Omental fat pad (tissue), 4 donors: ENCODE measurements at places on chromosomes 16 and 17.

DNA sequence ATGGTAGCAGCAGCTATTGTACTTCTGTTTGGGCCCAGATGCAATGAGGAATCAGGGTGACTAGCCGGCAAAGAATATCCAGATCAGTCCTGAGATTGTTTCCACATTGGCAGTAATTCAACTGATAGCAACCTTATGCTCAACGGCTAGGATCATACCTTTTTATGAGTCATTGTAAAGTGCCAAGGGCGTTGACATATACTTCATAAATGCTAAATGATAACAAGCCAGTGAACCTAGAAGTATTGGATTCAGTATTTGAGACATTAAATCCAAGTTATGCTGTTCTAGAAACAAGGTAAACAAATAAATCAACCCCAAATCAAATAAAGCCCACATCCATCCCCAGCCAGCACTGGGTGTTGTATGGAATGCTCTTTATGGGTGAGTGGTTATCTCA lies 207.1 kb upstream of the ZFHX3 start:
- no peak for DNase-seq

DNA sequence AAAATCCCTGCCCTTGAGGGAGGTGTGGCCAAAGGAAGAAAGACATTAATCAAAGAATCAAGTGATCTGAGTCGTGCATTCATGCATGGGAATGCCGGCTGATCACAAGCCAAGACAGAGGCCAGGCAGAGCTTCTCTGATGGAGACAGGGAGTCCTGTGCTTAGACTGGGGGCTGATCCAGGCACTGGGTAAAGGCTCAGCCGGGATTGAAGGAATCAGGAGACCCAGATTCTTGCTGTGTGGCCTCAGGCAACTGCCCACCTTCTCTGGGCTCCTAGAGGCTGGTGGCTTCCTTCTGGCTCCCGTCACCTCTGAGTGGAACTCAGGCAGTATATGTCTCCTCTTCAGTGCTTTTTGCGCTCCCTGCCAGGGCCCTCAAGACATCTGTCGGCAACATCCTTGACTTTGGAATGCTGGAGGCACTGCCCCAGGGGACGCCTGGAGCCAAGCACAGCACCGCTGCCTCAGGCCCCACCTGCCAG lies 17.7 kb downstream of the RAI1 start:
- no peak for DNase-seq

- no peak for DNase-seq
These were observed 292.6 kb upstream of the IRX3 start for GRCh38 chr16:54579106-54579728.

GRCh38 chr16:51306886-51307595 lies 156.0 kb upstream of the SALL1 start:
- no peak for DNase-seq

DNA sequence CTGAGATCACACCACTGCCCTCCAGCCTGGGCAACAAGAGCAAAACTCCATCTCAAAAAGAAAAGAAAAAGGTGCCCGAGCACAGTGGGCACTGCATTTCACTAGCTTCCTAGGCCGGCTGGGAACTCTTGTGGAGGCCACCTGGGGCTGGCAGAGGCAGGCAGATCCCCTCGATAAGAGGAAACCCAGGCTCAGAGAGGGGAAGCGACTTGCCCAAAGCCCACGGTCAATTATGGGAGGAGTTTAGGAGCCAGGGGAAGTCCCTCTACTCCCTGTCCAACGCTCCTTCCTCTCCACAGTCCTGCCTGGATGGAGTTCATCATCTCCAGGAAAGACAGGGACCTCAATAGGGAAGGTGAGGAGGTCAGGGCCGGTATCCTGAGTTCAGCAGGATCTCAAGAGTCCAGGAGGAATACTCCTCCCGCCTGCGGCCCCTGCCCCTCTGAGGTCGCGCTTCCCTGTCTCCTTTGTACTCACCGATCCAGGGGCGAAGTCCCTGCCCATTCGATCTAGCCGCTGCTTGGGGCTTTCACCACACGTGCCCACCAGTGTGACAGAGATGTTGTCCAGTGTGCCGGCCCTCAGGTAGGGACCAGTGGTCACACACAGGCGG lies 841 bp downstream of the ALOXE3 start:
- no peak for DNase-seq

DNA sequence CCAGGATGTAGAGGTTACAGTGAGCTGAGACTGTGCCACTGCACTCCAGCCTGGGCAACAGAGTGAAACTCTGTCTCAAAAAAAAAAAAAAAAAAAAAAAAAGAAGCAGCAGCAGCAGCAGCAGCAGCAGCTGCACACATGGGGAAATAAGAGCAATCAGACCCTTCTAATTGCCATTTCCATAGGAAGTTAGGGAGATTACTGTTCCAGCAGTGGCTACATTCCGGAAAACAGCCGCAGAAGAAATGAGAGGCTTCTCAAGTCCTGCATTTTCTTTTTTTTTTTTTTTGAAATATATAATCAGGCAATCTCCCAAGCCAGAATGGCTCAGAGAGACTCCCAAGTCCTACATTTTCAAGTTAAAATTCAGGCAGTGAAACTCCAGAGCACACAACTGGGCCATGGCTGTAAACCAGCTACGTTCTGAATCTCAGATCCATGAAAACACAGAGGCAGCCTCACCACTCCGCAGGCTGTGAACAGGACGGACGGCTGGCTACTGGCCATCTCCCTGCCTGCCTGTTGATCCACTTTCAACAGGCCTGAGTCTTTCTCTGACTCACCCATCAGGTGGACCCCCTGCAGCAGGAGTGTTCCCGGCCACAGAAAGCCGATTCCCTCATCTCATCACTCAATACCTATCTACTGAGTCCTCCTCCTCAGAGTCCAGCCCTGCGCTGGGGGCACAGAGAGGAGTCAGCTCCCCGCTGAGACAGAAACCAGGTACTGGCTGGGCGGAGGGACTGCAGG lies 15.0 kb downstream of the TRPV1 start:
- DNase-seq = no peak

- DNase-seq = peak; percentile 21
These were observed 70.5 kb upstream of the CHMP6 start for GRCh38 chr17:80921159-80921558.

DNA sequence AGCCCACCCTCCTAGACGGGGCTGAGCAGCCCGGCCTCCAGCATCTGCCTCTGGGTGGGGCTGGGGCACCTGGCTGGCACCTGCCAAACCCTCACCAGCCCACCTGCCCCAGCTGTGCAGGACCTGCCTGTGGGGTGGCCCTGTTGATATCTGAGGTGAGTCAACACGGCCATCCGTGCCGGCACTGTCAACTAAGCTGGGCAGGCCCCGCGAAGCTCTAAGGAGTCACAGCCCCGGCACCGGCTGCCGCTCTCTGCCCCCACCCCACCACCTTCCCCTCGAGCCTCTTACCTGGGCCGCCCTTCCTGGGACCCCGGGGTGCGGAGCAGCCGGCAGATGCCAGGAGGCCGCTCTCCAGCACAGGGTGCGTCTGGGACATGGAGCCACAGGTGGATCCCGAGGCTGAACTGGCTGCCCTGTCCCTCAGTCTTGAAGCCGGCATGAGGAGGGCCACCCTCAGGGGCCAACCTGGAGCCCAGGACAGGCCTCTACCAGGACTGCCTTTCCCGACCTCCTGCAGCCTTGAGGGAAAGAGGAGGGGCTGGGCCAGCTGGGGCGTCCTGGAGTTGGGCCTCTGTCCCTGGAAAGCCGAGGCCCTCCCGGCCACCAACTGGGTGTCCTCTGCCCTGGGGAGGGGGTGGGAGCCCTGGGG lies 515 bp downstream of the CBFA2T3 start:
- DNase-seq = no peak

GRCh38 chr16:58462997-58463941 lies 36.7 kb upstream of the NDRG4 start:
- DNase-seq = no peak

DNA sequence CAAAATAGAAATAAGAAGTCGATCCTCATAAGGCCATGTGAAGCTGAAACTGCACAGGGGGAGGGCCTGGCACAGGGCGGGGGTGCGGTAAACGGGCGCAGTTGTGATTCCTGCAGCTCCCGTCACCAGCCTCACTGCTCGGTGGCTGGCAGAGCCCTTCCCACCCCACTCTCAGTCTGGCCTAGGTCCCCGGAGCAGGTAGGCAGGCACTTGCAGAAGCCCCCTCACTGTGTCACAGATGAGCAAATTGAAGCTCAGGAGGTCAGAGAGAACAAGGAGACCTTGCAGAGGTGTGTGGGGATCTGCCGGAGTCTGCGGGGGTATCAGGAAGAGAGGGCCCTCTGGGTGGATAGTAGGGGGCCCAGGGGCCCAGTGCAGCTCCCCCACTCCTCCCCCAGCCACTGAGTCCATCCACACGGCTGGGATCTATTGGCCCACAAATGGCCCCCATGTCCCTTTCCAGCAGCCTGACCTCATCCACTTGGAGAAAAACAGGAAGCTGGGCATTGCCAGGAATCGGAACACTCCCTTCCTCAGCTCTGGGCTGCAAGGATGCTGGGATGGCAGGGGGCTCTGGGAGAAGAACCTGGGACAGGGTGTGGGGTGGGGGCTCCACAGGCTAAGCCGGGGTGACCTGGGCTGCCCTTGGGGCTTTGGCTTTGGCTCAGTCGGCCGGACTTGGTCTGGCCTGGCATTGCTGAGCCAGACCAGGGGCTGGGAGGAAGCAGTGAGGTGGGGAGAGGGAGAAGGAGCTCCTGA lies 21.4 kb upstream of the MAP3K14 start:
- no peak for DNase-seq

DNA sequence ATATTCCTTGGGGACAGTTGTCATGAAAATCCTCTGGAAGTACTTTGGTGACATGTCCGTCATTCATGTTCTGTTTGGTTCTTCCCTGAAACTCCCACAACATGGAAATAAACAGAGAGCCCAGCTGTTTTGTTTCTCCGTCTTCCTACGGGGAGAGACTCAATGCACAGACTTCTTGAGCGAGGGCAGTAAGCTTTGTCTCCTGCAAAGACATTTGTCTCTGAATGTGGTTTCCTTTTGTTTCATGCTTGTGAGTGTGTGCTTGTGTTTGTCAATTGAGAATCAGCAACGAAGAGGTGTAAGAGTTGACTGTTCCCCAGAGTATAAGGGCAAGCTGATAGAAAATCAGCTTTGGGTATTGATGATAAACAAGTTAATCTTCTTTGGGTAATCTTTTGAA lies 643.0 kb upstream of the RBFOX1 start:
- DNase-seq = no peak

DNA sequence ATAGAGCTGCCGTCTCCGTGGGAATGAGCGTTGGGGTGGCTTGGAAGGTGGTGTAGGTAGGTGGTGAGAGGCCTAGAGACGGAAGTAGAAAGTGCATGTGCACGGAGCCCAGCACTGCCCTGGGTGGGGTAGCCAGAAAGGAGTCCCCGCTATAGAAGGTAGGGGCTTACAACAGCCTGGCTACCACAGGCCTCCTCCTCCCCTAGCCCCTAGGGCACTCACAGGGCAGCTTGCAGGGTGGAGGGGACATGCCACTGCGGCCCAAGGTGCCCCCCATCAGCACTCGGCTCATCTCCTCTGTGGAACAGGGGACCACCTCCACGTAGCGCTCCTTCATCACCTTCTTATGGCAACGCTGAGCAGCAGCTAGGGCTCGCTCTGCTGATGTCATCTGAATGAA lies 5.0 kb downstream of the ESRP2 start:
- DNase-seq = no peak

DNA sequence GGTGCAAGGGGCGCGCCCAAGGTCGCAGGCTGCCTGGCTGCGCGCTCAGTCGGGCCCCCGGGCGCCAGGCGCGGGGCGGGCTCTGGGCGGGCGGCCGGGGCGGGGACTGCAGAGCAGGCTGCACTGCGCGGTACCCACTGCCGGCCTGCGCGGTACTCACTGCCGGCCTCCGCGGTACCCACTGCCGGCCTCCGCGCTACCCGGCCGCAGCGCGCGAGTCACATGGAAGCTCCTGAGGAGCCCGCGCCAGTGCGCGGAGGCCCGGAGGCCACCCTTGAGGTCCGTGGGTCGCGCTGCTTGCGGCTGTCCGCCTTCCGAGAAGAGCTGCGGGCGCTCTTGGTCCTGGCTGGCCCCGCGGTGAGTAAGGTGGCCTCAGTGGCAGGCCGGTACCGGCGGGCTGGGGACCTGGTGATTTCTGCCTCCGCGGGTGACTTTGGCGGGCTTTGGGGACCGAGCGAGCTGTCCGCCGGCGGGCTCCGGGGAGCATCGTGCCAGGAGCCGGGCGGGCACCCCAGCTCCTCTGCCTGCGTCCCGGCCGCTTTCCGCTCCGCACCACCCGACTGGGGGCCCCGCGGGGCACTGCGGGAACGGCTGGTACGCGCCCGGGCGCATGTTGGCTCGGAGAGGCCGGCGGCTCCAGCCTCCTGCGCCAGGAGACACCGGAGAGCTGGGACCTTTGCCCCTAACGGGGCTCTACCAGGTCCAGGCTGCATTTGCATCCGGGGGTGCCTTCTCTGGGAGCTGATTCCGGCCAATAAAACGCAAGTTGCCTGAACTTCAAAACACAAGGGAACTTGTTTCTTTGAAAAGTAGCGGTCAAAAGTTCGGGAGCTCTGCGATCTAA lies at the start of gene SLC47A1:
TSS of gene SLC47A1 (plus strand) at position 137 of the 844 bp plus-strand sequence. CDS start at position 223, 86 bp downstream.
- no peak for DNase-seq

GRCh38 chr17:57739402-57740234 lies 5.5 kb downstream of the CCDC182 start:
- DNase-seq = no peak

- DNase-seq = no peak
These were observed 80.8 kb upstream of the HSBP1 start for GRCh38 chr16:83727018-83727417.

DNA sequence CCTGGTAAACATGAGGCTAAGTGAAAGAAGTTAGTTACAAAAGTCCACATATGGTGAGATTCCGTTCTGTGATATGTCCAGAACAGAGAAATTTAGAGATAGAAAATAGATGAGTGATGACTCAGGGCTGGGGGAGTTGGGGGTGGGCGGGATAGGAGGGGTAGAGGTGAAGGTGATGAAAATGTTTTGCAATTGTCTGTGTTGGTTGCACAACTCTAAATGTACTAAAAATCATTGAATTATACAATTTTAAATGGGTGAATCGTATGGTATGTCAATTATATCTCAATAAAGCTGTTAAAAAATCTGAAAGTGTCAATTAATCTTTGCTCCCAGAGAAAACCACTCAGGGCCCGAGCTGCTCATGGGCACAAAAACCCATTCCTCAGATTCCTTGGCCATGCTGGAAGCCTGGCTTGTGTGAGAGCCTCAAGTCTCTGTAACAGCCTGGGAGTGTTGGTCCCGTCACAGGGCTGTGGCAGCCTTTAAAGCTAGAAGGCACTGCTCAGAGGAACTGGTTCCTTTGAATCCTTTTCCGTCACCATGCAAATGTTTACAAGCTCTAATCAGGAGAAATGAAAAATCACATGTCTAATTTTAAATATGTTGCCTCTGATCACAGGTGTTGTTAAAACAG lies 225.3 kb downstream of the WWOX start:
- DNase-seq = no peak

- DNase-seq = no peak
These were observed 129.4 kb downstream of the ZNF778 start for GRCh38 chr16:89346869-89347268.

GRCh38 chr17:78127888-78128550 lies 536 bp downstream of the TMC6 start:
- no peak for DNase-seq
